ENCODE measurements at places on chromosomes 4 and X. TPM values are rescaled to one million over a fixed set of nuclear protein-coding genes. Genes with fewer than 3 reads are reported as not detected.

DNA sequence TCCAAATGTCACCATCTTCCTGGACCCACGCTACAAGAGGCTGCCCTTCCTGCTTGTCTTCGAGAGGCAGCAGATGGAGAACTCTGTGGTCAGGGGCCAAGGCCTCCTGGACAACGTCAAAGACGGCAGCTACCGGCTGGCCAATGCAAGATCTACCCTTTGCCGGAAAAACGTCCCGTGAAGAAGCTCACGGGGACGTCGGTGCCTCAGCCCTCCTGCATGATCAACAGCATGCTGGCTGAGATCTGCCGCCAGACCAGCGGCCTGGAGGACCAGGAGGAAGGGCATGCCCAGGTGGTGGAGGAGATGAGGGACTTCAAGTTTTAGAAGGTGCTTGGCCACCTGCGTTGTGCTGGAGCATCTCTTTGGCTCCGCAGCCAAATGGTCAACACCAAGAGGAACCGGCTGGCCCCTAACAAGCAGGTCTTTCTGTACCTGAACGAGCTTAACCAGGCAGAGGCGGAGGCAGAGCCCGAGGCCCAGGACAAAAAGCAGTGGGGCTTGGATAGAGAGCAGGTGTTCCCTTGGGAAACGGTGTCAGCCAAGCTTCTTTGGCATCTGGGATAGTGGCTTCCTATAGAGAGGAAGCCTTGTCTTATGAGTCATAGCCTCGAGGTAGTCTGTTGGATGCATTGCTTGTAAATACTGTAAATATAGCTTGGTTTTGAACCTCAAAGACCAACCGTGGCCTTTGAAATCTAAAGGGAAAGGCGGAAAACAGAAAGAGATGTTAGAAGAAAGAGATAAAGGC is 94.8 kb upstream of the ELOVL6 start:
- DNase-seq, result no peak

DNA sequence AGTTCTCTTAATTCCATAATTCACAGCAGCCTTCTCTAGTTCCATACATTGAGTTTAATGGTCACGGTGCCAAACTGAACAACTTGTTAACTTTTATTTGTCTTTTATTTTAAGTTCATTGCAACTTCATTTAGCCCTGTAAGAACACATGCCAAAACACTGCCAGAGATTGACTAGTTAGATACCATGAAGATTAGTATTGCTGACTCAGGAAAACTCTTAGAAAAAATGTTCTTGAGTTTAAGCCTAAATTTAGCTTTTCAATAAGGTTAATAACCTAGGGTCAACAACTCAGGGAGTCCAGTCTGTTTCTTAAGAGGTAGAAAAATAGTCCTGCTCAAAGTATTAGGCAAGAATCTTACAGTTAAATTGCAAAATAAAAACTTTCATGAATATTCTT is 25.7 kb downstream of the SPANXN2 start:
- no peak for DNase-seq

- no peak for DNase-seq
These were observed 2.2 kb upstream of the FAM114A1 start for GRCh38 chr4:38865445-38865844.

DNA sequence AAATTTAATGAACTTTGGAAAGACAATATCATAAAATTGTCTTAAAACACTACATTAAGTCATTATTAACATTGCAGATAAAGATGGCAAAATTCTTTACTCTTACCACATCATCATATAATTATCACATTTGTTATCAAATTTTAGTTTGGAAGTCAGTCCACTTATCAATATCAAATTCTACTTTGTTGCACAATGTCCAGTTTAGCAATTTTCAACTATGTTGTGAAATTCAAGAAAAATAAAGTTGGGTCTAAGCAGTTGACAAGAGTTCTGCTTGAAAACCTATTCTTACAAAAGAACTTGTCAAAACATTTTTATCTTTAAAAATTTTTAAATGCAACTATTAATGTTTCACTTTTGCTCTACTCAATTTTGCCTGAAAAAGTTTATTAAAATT is 44.7 kb upstream of the TET2 start:
- no peak for DNase-seq

The RNF212 gene
- total RNA-seq, result 6.8 TPM

The SH3RF1 gene
- 34.2 TPM for total RNA-seq

DNA sequence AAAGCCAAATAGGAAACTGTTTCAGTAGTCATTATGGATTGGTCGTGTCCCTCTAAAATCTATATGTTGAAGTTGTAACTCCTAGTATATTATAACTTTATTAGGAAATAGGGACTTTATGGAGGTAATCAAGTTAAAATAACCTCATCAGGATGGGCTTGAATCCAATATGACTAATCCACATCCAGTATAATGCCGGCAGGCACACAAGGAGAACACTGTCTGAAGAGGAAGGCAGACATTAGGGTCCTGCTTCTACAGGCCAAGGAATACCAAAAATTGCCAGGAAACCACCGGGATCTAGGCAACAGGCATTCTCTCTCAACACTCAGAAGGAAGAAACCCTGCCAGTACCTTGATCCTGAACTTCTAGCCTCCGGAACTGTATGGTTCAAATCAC is 130.3 kb downstream of the ATP10D start:
- DNase-seq, result no peak

The ZDHHC15 gene
- total RNA-seq, result 1.8 TPM

DNA sequence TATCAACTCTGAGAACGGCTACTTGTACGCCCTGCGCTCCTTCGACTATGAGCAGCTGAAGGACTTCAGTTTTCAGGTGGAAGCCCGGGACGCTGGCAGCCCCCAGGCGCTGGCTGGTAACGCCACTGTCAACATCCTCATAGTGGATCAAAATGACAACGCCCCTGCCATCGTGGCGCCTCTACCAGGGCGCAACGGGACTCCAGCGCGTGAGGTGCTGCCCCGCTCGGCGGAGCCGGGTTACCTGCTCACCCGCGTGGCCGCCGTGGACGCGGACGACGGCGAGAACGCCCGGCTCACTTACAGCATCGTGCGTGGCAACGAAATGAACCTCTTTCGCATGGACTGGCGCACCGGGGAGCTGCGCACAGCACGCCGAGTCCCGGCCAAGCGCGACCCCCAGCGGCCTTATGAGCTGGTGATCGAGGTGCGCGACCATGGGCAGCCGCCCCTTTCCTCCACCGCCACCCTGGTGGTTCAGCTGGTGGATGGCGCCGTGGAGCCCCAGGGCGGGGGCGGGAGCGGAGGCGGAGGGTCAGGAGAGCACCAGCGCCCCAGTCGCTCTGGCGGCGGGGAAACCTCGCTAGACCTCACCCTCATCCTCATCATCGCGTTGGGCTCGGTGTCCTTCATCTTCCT is 2.7 kb downstream of the PCDH10 start:
- no peak for DNase-seq

DNA sequence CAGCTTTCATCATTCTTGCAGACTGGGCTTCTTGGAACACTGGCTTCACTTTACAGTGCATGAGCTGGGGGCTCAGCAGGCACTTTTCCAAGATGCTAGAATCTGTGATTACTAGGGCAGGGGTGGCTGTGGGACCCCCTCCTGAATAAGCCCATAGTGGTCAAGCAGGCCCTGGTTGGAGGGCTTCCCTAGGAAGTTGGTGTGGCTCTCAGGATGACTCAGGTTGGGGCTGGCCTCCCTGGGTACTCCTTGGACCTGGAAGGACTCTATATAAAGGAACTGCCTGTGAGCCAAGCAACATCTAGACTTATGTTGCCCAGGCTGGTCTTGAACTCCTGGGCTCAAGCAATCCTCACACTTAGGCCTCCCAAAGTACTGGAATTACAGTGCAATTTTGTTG is 88.3 kb upstream of the HELT start:
- no peak for DNase-seq

GRCh38 chr4:16859031-16859430 is 39.4 kb downstream of the LDB2 start:
- no peak for DNase-seq

GRCh38 chr4:158295053-158295452 is 84.8 kb downstream of the TMEM144 start:
- no peak for DNase-seq

DNA sequence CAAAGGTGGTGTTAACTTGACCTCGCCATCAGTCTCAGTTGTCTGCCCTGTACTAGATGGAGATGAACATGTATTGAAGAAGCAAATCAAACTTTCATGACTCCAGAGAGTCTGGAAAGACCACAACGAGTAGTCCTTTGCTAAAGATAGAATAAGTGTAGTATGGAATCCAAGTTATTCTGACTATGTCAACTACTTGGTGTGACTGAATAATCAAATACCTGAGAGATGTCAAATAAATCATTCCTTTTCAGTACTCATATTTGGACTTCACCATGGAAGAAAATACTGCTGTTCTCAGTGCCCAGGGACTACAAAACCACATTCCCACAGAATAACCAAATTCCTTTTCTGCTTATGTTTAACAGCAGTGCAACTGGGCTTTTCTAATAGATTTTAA is 161.2 kb upstream of the SPRY1 start:
- DNase-seq, result no peak

- DNase-seq, result no peak
These were observed 956.2 kb upstream of the DIAPH2 start for GRCh38 chrX:95728446-95728845.

DNA sequence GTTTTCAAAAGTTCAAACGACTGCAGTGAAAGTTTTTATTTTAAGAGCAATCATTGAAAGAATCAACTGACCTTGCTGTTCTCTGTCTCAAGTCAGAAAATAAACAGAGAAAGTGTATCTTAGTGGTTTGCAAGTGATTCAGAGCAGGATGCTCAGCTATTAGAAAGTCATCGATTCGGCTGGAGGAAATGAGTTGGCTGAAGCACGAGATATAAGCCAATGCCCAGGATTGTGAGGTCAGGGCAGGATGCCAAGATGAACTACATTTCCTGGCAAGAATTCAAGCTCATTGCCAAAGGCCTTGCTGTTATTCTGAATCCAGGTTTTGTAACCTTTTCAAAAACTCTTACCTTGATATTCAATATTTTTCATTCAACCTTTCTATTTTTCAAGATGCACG is 541.4 kb upstream of the BOD1L1 start:
- no peak for DNase-seq

DNA sequence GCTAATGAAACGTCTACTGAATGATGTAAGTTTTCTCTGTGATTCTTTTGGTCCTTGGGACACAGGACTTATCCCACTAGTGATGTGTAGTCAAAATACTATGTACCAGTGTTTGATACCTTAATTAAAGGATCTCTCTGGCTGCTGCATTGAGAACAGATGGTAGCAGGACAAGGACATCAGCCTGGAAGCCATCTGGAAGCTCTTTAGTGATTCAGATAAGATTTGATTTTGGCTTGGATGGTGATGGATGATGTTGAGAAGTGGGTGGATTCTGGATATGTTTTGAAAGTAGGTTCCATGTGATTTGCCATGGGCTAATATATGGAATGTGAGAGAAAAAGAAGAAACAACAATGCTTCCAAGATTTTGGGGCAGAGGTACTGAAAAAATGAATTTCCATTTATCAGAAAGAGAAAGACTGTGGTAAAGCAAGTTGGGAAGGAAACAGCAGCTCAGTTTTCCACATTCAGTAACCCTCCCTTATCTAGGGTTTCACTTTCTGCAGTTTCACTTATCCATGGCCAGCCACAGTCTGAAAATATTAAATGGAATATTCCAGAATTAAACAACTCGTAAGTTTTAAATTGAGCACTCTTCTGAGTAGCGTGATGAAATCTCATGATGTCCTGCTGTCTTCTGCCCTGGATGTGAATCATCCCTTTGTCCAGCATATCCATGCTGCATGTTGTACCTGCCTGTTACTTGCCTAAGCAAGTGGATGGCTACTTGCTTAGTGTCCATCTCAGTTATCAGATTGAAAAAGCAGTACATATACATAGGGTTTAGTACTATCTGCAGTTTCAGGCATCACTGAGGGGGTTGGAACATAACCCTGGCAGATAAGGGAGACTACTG is 15.6 kb downstream of the CD38 start:
- DNase-seq, result no peak

- DNase-seq, result no peak
These were observed 176.9 kb upstream of the HS3ST1 start for GRCh38 chr4:11605597-11605996.

GRCh38 chr4:117327491-117327890 is 242.1 kb upstream of the TRAM1L1 start:
- DNase-seq, result no peak

DNA sequence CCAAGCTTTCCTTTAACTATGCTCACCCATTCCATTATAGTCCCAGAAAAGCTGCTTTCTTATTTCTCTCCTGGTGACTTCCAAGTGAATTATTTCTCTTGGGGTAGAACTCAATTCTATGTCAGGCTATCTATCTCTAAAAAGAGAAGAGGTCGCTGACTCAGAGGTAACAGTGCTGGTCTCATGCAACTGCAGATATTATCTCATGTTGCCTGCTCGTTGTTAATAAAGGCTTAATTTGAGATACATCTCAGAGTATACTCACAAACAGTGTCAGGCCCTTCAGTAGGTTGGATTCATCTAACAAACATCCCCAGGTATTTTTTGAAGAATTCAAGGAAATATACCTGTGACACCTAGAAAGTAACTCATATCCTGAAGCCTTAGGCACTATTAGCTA is 2.7 kb downstream of the TMEM154 start:
- no peak for DNase-seq

DNA sequence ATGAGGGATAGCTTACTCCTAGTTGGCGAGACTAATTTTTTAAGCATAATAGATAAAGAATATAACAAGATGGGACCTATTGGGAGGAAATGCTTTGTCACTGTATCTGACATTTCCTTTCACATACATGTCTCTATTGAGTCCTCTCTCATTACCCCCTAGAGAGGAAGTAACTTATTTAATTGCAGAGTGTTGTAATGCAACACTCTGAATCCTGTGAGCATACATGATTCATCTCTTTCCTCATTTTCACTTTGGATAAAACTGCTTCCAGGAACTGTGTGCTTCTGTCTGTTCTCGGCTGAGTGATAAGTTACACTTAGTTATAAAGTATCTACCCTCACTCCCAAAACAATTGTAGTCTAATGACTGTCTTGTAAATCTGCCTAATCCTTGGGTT is 266.1 kb upstream of the ANXA10 start:
- no peak for DNase-seq

GRCh38 chr4:108954880-108955279 is 192.0 kb upstream of the ETNPPL start:
- DNase-seq, result no peak

- no peak for DNase-seq
These were observed 60.8 kb downstream of the MTMR8 start for GRCh38 chrX:64334467-64334866.

DNA sequence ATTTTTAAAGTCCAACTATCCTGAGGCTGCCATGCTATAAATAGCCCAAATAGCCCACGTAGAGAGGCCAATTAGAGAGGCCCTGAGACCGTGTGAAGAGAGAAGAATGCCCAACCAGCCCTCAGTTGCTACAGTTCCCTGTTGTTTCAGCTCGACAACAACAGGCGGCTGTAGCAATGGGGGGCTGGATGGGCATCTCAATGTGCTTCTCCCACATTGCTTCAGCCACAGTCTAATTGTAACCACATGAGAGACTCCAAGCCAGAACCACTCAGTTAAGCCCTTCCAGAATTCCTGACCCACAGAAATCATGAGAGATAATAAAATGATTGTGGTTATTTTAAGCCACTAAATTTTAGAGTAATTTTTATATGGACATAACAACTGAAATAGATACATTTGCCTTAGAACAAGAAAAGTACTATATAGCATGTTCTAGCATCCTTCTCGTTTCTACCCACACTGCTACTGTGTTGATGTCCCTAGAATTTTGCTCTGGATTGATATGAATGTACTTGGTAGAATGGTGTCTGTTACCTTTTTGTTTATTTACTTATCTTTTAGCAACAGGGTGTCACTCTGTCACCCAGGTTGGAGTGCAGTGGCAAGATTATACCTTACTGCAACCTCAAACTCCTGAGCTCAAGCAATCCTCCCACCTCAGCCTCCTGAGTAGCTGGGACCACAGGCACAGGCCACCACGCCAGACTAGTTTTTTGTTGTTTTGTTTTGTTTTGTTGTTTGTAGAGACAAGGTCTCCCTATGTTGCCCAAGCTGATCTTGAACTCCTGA is 436.4 kb downstream of the BCOR start:
- DNase-seq, result no peak
